ENCODE measurements at places on chromosomes 11 and 22.

DNA sequence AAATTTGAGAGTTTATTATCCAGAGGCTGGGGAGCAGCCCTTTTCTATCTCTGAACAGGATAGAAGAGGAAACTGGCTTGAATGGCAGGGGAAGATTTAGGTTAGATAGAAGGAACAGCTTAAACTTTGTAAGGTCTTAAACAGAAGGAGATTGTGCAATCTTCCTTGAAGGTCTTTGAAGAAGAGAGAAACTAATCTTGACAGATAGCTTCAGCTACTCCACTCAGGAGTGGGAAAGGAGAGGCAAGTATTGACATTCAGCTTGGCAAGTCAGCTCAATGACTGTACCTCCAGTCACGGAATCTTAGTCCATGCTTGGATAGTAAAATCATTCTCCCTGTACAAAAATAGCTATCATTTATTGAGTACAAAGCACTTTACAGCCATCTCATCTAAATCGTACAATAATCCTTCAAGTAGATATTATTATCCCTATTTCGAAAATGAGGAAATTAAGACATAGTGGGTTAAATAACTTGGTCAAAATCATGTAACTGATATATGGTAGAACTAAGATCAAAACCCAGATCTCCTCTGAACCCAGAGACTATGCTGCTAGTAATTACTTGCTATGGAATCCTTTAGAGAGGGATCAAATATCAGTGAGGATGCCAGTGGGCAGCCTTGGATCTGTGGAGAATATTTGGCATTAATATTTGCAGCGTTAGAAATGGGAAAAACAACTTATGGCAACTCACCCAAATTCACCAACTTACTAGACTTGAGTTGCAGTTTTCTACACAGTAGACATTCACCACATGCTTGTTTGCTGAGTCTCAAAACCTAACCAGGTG lies 14.6 kb downstream of the C11orf97 start:
- DNase-seq: no peak

DNA sequence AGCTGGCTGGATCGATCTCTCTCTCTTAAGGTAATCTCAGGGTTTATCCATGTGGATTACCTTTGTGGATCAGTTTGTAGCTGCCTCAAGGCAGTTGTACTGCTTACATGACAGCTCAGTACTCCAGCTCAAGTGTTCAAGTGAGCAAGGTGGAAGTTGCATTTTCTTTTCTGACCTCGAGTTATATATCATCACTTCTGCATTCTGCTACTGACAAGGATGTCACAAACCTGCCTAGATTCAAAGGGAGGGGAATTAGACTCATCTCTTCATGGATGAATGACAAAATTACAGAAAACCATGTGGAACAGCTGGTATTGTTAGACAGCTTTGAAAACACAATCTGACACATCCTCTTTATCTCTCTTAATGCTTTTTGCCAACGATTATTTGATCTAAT lies 6.1 kb upstream of the TCN2 start:
- DNase-seq: no peak

DNA sequence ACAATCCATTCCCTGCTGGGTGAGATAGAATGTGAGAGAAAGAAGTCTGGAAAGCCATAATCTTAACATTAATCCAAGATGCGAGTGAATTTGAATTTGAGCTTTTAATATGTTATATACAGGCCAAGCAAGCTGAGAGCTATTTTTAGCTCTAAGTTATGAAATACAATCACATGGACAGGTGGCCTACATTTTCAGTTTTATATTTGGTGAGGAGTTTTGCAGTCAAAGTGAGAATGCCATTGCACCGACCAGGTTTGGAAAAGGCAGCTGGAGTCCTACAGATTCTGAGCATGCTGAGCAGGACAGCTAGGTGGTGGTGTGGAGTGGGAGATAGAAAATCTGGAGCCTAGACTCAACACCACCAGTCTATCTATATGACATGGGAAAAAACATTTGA lies 12.0 kb downstream of the OR5B21 start:
- DNase-seq: no peak

GRCh38 chr11:109697140-109697843 lies 275.3 kb downstream of the C11orf87 start:
- DNase-seq: no peak

DNA sequence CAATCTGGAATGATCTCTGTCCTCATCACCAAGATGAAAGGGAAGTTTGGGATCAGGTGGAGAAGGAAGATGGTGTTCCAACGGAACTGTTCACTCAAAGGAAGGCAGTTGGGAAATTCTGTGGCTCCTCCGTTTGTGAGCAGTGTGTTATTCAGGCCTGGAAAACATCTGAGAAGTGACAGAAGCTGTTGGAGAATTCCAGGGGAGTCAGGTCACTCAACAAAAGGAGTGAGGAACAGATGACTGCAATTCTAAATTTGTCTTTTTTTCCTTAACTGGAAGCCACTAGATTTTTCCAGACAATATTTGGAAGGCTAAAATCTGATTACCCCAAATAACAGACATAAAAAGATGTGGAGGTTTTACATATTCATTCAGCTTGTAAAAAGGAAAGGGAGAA lies 107.8 kb downstream of the CD44 start:
- DNase-seq: no peak

- DNase-seq: no peak
These were observed 703.0 kb downstream of the JRKL start for GRCh38 chr11:97092823-97093222.

- DNase-seq: no peak
These were observed 253.9 kb upstream of the ARHGAP20 start for GRCh38 chr11:110966131-110966530.

GRCh38 chr11:61071913-61072312 lies 30.4 kb upstream of the CD5 start:
- DNase-seq: no peak

- no peak for DNase-seq
These were observed 25.9 kb upstream of the HTATIP2 start for GRCh38 chr11:20337526-20338154.

- DNase-seq: no peak
These were observed 21.5 kb upstream of the PVALB start for GRCh38 chr22:36838119-36839030.

DNA sequence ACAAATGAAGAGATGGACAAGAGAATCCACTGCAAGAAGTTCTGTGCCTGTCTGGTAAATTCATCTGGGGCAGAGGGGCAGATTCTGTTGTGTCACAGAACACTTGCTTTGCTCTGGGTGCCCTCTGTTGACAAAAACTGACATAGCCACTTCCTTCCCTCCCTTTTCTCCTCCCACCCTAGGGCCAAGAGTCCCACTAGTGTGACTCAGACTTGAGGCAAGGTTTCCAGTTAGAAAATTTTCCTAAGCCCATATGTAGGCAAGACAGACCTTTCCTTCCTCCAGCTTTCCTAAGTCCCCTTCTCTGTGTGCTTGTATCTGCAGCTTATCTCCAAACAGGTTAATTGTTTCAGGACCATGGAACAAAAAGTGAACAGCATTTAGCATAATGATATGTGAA lies 106.8 kb downstream of the RBFOX2 start:
- no peak for DNase-seq

DNA sequence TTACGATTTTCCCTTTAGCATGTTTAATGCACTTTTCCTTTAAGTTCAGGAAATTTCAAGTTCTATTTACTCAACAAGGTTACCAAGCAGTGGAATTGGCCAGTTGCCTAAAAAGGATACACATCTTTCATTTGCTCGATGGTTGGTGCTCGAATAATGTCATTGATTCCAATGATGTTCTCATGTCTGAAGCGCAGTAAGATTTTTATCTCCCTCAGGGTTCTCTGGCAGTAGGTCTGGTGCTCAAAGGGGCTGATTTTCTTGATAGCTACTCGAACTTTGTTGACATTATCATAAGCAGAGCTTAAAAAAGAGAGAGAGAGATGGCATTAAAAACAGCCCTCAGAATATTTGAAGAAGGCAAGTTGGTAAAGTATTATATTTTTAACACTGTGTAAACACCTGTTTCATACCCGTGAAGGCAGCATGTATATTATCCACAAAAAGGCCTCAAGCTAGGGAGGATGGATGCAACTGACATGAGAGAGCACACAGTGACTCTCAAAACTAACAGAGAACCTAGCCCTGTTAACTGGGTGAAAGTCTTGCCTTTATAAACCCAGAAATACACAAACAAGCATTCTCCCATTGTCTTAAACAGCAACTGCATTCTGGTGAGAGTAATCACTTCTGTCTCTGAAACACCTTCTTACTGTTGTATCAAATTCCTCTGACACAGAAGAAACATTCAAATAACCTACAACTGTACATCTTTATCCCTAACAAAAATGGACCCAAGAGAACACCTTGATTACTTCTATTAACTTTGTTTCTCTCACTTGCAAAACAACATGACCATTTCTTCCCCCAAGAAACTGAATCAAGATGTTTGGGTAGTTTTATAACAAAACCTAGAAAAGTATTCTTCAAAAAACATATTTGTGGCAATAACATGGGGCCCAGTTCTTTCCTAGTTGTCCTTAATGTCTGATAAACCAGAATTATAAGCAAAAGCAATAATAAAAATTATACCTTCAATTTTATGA lies 59.6 kb downstream of the MAPK1 start:
- no peak for DNase-seq

DNA sequence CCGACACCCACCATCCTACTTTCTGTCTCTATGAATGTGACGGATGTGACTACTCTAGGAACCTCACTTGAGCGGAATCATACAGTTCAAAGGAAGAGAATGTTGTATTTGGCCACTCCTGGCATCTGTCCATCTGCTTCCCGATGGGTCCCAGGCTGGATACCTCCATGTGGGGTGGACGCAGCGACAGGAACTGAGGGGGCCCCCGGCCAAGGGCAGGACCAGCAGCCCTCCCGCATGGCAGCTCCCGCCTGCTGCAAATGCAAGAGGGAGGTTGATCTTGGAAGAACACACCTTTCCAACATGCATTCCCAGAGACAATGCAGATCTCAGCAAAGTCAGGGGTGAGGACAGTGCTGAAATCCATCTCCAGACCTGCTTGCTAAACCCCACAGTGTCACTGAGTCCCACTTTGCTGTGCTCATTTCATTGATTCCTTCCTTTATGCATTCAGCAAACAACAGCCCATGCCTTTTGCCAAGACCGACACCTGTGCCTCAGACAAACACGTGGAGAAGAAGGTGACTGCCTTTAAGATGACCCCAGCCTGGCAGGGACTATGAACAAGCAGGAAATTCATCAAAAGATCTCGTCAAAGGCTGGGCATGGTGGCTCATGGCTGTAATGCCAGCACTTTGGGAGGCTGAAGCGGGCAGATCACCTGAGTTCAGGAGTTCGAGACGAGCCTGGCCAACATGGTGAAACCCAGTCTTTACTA lies 246.2 kb downstream of the CTTN start:
- no peak for DNase-seq

- DNase-seq: no peak
These were observed 22.2 kb downstream of the SGSM3 start for GRCh38 chr22:40392618-40393017.

DNA sequence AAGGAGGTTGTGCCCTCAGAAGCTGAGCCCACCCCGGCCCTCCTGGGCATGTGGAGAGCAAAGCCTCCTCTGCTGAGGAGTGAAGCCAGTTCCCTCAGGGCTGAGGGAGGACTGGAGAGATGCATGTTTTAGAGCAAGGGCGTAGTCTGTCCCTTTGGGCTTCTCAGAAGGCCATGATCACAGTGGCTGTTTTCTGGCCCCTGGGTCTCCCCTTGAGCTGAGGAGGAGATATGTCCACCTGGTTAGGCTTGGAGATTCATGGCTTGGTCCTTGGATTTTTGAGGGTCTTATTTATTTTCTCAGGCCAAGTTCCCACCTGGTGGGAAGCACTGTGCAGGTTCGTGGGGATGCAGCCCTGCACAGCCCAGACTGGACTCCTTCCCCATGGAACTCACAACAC lies 46.5 kb upstream of the THY1 start:
- no peak for DNase-seq

GRCh38 chr11:9386901-9387300 lies 2.4 kb downstream of the IPO7 start:
- no peak for DNase-seq

GRCh38 chr22:19961868-19962245 lies 20.2 kb upstream of the TXNRD2 start:
- no peak for DNase-seq

DNA sequence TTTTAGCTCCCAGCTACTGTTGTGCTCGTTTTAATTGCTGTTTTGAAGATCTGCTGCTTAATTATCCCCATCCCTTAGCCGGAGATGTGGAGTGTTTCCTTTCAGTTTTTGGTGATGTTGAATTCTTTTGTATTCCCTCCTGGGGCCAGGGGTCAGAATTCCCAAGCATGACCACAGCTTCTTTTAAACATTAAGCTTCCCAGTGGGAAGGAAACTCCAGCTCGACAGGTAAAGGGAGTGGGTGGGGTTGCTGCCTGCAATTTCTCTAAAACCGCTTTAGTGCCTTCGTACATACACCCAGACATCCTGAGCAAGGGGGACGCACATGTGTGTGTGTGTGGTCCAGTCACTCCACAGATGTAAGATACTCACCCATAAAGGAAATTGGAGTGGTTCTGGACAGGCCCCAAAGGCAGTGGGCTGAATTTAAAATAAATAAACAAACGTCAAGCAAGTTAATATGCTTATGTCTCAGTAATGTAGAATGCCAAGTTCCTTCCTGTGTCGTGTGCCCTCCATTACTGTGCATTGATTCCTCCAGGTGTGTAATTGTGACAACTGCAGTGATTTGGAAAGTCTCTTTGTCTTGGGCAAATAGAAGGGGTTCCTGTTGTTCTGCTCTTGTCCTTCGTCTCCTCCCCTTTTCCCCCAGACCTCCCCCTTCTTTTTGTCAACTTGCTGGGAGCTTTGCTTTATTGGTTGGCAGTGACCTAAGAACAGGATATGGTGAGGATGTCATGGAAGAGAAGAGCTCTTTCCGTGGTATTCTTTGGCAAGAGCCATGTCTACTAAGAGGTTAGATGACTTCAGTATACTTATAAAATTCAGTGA lies 19.2 kb upstream of the ADSL start:
- no peak for DNase-seq

- DNase-seq: no peak
These were observed 940 bp upstream of the TNKS1BP1 start for GRCh38 chr11:57325735-57326048.

- no peak for DNase-seq
These were observed 1.5 kb downstream of the CLCF1 start for GRCh38 chr11:67371911-67372320.

DNA sequence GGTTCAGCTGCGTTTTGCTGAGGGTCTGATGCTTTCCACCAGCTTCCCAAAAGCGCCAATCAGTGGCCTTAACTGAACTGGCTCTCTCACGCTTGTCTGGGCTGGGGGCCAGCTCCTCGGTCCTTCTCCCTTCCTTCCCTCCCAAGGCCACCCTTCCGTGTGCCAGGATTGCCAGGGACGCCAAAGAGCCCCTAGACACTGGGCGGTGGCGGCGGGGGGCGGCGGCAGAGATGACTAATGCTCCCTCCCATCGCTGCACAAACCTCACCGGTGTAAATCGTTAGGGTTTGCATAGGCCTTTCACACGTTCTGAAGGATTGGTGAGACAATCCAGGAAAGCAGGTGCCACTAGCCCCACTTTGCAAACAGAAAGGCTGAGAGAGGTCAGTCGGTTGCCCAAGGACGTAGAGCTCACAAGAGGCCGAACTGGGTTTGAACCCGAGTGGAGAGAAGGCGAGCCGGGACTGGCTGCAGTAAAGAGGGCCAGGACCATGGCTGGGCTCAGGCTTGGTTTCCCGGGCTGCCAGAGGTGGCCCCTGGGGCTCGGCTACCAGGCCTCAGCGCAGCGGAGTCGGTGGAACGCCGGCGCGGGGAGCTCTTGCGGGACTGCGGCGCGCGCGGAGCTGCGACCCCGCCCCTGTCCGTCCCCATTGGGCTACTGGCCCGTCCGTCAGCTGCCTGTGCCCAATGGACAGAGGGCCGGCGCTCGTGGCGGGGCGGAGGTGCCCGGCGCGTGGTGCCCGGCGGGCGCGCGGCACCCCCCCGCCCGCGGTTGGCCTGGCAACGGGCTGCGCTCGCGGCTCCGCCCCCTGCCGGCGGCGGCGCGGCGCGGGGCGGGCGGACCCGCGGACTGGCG lies 589 bp upstream of the GNAZ start:
- peak; percentile 71 for DNase-seq
